ENCODE measurements at places on chromosomes 12 and 14. TPM values are rescaled to one million over a fixed set of nuclear protein-coding genes. Genes with fewer than 3 reads are reported as not detected.

DNA sequence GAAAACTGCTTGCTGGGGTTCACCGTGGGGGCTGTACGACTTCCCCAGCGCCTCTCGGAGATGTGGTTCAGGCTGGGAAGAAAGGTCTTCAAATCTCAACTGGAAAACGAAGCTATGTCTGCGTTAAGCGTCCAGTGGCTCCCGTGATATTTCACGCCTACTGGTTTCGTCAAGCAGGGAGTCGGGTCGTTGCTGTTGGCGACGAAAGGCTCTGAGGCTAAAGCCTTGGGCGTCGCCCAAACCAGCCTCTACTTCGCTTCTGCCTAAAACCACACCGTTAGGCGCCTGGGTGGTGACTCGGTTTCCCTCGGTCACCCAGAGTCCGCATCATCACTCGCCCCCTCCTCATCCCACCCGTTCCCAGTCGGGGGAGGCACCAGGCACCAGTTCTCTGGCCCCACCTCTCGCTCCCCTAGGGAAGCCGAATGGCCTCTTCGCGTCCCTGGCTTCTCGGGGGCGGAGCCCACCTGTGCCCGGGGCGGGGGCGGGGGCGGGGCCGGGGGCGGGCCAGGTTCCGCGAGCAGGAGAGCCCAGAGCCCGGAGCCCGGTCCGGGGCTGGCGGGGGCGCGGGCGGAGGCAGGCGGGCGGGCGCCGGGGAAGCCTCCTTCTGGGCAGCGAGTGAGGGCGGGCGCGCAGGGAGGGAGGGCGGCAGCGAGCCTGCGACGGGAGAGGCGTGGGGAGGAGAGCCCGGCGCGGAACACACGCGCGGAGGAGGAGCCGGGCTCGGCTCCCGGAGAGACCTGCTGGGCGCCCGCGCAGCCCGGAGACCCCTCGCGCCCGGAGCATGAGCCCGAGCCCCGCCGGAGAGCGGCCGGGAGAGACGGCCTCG lies at the start of gene B4GALNT3:
Gene B4GALNT3 (plus strand): TSS at position 510 of the 829 bp plus-strand sequence. CDS start 438 bp downstream, outside the sequence.
- peak within 1 kb of the TSS; percentile 24 for H3K4me3 ChIP-seq
- H3K27me3 ChIP-seq: peaks cover 10% of the 10 kb centered on the region
- peak; percentile 62 for DNase-seq
- no peak within 1 kb of the TSS for H3K27ac ChIP-seq
- no peaks in the 10 kb centered on the region for H3K36me3 ChIP-seq
- peaks cover 22% of the 10 kb centered on the region for H3K4me1 ChIP-seq

- no peaks in the 10 kb centered on the region for H3K4me1 ChIP-seq
- no peak overlapping the region for H3K27ac ChIP-seq
- no peak for DNase-seq
- no peak overlapping the region for H3K4me3 ChIP-seq
- no peaks in the 10 kb centered on the region for H3K36me3 ChIP-seq
Measured at GRCh38 chr12:91630596-91631293, 448.1 kb upstream of the DCN start.

DNA sequence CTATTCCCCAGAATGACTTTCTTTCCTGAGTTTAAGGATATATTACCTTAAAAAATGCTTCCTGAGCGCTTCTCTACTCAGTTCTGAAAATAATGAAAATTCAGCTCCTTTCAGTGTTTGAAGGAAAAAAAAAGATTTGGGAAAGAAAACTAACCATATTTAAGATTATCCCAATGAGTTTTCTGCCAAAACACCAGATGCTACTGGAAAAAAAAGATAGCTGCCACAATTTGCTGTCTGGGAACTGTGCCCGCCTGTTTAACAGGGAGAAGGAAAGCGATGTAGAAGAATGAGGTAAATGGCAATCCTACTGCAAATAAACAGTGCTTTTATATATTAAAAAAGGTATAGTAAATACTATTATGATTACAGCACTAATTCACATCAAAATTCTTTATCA lies 367.6 kb upstream of the PRICKLE1 start:
- H3K4me3 ChIP-seq: no peak overlapping the region
- H3K27ac ChIP-seq: no peak overlapping the region
- DNase-seq: no peak
- no peaks in the 10 kb centered on the region for H3K27me3 ChIP-seq
- no peaks in the 10 kb centered on the region for H3K4me1 ChIP-seq

Gene BHLHE41
- total RNA-seq: 3.7 TPM

Gene PRH2
- not detected for total RNA-seq
